ENCODE measurements at places on chromosomes 2 and 18. TPM values are rescaled to one million over a fixed set of nuclear protein-coding genes. Genes with fewer than 3 reads are reported as not detected.

Gene CRYBA2
- not detected for total RNA-seq

Gene CTAGE1
- total RNA-seq, result not detected

Gene MARCHF4
- 62.0 TPM for total RNA-seq

Gene IL1R1
- total RNA-seq, result 34.5 TPM

Gene CNRIP1
- total RNA-seq, result 2.9 TPM

Gene TMSB10
- total RNA-seq, result 9,403 TPM

Gene CAPN14
- total RNA-seq, result 0.05 TPM

Gene NMUR1
- not detected for total RNA-seq

Gene C2orf69
- 10.0 TPM for total RNA-seq

Gene SLC30A3
- total RNA-seq, result 4.8 TPM

Gene HRH4
- not detected for total RNA-seq

Gene CNTNAP5
- total RNA-seq, result not detected

Gene PFN4
- 1.1 TPM for total RNA-seq

Gene MC2R
- not detected for total RNA-seq

Gene SCYGR4
- not detected for total RNA-seq

Gene SMAD4
- 64.5 TPM for total RNA-seq

Gene LYPD6B
- not detected for total RNA-seq

Gene GPBAR1
- 0.15 TPM for total RNA-seq

Gene UGT1A4
- not detected for total RNA-seq

Gene HOXD11
- 8.2 TPM for total RNA-seq

Gene TMEM163
- 0.12 TPM for total RNA-seq

Gene TDRD15
- total RNA-seq, result not detected

Gene ATG9A
- 49.7 TPM for total RNA-seq

Gene ASPRV1
- 0.17 TPM for total RNA-seq

Gene LAMA1
- 0.31 TPM for total RNA-seq

Gene ASTL
- total RNA-seq, result not detected

Gene PRKAG3
- total RNA-seq, result not detected

Gene CCDC148
- 0.51 TPM for total RNA-seq

Gene AFF3
- 0.06 TPM for total RNA-seq

Gene GCKR
- total RNA-seq, result 0.27 TPM

Gene STARD6
- total RNA-seq, result not detected

Gene SGPP2
- 0.20 TPM for total RNA-seq

Gene DSEL
- total RNA-seq, result 0.40 TPM
